ENCODE measurements at places on chromosomes 16 and 17.

DNA sequence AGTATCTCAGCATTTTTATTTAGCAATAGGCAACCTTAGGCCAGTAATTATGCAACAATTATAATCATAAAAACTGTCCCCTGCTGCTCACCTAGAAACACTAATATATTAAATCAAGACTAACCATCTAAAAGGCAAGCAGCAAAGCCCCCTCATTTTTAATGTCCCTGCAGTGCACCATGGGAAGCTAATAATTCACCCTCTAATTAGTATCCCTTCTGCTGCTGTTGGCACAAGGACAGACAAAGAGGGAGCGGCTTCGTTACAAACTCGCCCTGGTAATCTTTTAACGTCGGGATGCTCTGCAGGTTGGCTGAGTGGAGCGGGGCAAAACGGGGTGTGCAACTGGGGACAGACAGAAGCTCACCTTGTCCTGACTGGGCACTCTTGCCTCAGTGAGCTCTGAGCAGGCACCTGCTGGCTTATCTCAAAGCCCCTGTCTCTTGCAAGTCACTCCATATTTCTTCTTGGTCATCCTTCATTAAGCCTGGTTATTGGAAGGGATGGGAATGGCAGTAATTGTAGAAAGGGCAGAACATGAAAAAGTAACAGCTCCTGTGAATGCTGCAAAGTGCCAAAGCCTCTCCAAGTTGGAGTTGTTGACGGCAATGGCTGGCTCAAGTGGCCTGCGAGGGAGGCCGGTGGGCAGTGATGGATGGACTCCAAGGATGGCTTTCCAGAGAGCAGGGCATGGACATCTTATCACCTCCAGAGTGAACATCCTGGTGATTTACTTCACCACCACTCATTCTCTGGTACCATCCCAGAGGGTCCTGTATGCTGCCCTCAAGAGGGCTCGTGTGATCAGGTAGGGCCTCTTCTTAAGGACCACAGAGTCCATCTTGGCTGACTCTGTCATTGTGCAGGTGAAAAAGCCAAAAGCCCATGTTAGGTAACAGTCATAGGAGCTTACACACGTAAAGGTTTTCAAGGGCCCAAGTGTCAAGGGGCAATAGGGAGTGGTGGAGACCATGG lies 219.6 kb upstream of the N4BP1 start:
- DNase-seq = no peak

DNA sequence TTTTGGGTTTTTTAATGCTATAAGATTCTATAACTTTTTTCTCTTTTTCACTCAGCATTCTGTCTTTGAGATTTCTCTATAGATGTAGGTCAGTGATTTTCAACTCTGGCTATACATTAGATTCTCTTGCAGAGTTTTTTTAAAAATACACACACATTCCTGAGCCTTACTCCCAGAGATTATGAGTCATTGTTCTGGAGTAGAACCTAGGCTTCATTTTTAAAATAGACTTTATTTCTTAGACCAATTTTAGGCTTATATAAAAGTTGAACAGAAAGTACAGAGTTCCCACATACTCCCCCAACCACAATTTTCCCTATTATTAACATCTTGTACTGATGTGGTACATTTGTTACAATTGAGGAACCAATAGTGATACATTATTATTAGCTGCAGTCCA lies 63.3 kb downstream of the CYB561 start:
- DNase-seq = no peak

DNA sequence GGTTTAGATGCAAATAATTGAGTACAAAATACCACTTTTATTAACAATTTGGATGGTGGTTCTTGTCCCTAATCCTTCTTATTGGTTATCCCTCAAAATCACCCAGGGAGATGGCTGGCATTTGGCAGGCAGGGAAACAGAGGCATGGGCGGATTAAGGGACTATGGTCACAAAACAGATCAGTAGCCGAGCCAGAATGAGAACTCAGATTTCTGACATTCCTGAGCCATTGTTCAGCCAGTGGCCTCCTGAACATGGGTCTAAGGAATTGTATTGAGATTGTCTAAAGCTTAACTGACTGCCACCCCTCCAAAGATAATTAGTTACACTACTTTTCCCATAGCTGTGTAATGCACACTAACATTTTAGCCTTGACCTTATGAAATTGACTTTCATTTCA lies 88.4 kb downstream of the CHD9NB start:
- DNase-seq = no peak

- DNase-seq = no peak
Observed at GRCh38 chr16:87844120-87844733, 25.1 kb downstream of the SLC7A5 start.

DNA sequence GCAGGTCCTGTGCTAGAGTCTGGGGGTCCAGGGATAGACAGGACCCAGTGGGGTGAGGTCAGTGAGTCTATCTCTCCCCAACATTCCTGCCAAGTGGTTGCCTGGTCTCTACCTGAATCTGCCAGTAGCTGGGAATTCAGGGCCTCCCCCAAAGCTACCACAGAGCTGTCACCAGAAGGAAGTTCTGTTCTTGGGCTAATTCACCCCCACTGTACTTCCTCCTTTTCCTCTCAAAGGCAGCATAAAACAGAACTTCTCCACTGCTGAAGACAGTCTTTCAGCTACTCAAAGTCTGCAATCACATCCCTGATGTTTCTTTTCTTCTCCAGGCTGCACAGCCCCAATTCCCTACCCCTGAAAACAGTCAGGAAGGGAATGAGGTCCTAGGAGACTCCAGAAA lies 8.7 kb downstream of the CAMTA2 start:
- no peak for DNase-seq

GRCh38 chr17:17140590-17140980 lies 65.5 kb downstream of the PLD6 start:
- DNase-seq = no peak

GRCh38 chr16:72744076-72744793 lies 303.7 kb downstream of the ZFHX3 start:
- no peak for DNase-seq

- no peak for DNase-seq
Observed at GRCh38 chr16:28526201-28527099, 12.3 kb downstream of the NUPR1 start.

DNA sequence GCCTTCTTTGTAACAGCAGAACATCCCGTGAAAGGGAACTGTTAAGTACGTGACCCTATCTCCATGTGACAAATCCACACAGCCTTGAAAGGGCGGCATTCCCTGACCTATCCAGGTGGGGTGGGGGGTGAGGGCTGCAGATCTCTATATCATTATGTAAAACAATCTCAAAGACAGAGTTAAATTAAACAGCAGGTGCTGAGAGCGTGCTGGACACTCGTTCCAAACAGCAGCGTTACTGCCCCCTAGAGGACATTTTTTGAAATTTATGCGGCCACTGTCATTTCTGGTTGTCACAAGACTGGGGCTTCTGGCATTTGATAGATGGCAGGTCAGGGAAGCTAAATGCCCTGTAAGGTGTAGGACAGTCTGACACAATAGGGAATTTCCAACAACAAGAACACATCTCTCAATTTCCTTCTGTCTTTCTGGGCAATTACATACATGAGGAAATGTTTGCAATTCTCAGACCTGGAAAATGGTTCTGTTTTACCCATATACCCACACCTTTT lies 6.7 kb upstream of the SLC25A39 start:
- peak; percentile 73 for DNase-seq

DNA sequence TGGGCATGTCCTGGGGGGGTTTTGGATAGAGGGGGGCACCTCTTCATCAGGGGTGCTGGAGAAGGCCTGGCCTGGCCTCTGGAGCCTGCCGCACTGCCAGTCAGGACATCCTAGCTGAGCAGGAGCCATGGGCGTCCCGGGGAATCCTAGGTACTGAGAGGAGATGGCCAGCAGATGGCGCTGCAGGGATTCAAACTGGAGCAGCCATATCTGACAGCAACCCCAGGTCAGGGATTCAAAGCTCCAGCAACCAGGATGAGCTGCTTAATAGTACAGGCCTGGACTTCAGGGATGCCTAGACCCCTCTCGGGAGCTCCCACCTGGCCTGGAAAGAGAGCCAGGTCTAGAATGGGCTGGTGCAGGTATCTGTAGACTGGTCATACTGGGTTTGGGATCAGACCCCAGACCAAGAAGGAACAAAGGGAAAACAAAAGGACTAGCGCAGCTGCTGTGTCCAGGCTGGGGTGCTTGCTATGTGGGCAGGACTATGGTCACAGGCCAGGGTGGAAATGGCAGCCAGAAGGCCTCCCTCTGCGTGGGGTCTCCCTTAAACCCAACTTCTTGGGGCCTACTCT lies 306.9 kb upstream of the RBFOX1 start:
- DNase-seq = peak; percentile 38

GRCh38 chr16:71895679-71896365 lies 491 bp downstream of the IST1 start:
- peak; percentile 51 for DNase-seq

- no peak for DNase-seq
Observed at GRCh38 chr17:78476973-78477372, 98.5 kb downstream of the PGS1 start.

DNA sequence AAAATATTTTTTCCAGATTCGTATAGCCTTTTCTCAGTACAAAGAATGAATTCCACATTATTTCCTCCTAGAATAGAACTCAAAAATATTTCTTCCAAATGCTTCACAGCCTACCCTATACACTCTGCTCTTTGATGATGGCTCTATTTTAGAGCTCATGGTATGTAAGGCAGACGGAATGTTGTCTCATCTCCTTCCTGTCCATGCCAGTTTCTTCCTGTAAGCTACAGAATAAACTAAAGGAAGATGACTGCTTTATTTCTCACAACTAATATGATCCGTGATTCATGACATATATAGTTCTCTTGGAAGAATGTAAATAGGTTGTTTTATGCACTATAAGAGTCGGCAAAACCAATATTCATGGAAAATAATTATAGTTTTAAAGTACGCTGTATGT lies 723.1 kb downstream of the CDH11 start:
- no peak for DNase-seq

DNA sequence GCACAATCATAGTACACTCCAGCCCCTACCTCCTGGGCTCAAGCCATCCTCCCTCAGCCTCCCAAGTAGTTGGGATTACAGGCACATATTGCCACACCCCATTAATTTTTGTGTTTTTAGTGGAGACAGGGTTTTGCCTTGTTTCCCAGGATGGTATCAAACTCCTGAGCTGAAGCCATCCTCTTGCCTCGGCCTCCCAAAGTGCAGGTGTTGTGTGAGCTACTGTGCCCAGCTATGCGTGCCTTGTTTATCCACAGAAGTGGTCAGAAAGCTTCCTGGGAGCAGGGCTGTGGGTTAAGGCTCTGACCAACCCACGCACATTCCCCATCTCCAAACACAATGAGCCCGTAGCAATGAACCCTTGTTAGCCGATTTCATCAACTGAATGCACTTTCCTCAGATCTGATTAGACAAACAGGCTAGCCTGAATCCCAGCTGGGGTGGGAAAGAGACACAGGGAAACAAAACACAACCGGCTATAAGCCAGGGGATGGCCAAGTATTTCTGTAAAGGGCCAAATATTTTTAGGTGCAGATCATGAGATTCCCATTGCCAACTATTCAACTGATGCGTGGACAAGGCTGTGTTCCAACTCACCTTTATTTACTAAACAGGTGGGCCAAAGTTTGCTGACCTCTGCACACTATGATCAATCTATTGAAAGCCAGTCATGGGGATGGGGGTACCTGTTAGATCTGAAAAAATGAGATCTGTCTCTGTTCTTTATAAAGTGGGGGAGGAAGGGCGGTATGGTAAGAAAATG lies 193.6 kb downstream of the CPPED1 start:
- DNase-seq = no peak

- no peak for DNase-seq
Observed at GRCh38 chr16:49617016-49617629, 238.8 kb downstream of the ZNF423 start.

DNA sequence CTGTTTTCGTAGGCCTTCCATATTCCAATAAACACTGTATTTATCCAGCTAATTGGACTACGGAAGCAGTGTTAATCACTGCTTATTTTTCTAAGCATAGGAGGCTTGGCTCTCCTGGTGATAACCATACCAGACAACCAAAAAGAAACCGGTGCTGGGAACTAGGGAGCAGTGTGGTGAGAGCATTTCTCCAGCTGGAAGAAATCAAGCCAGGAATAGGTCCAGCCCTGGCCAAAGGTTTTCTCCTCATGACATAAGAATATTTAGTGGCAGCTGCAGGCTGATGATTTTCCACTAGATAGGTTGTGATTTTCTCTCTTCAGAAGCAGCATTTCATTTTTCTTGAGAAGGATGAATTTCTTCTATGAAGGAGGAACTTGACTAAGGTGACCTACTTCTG lies 141.5 kb downstream of the TRIM37 start:
- DNase-seq = no peak

DNA sequence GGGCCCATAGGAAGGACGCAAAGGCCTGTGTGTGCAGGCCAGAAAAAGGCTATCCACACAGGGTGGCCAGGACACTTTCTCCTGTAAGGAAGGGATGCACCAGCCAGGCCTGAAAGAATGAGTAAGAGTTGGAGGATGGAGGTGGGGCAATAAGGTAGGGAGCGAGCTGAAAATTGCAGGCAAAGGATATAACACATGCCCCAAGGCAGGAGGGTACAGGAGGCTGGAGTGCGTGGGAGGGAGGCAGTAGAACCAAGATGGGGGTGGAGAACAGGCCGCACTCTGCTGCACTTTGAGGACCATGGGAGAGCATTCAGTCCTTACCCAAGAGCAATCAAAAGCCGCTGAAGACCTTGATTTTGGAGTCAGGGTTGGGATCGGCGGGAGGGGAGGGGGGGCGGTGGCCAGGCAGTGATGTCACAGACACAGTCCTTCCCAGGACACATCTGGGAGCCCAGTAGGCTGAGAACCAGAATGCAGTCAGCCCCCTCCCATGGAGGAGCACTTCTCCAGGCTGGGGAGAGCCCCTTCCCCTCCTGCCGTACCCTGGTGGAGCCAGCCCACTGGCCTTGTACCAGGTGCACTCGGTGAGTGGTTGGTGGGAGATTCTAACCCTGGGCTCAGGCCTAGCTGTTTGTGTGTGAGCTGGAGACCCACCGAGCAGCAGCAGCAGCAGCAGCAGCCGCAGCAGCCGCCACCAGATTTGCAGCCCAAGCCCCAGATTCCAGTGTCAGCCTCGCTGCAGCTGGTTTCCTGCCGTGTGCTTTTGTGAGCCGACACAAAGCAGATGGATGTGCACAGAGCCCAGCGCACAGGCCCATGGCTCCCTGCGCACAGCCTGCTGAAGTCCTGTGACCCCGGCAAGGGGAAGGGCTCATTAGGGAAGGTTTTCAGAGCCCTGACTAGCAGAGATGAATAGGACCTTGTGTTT lies 17.5 kb downstream of the ANKRD40 start:
- no peak for DNase-seq

DNA sequence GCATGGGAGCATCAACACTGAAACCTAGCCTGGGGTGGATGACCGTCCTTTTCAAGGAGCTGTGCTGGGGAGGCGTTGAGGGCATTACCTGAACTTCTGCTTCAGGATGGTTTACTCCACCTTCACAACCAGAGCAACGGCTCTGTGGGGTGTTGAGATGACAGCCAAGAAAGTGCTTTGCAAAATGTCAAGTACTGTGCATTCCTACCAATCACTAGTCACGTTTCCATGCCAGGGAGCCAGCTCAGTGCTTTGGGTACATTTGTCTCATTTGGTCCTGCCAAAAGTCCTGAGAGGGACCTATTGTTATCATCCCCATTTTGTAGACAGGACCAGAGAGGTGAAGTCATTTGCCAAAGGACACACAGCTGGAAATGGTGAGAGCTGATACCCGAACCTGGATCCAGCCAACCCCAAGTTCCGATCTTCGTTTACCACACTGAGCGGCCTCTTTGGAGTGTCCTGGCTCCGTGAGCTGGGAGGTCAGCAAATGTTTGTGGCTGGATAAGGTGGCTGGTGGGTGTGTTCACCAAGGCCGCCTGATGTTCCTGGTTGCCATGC lies 61.6 kb downstream of the IRF8 start:
- no peak for DNase-seq

- no peak for DNase-seq
Observed at GRCh38 chr17:61413661-61414126, 14.1 kb downstream of the TBX2 start.

- no peak for DNase-seq
Observed at GRCh38 chr16:84481051-84481735, 23.3 kb downstream of the MEAK7 start.

All from activated CD4-positive, alpha-beta T cell treated with anti-CD3 and anti-CD28 coated beads, Interleukin-2, amount 50 U/mL, for 48 hours (primary cell).